ENCODE measurements at places on chromosomes 1 and 21.

- no peak for DNase-seq
Observed at GRCh38 chr1:166590161-166590560, 249.1 kb upstream of the POGK start.

GRCh38 chr1:115850937-115851336 is 10.0 kb upstream of the NHLH2 start:
- no peak for DNase-seq

DNA sequence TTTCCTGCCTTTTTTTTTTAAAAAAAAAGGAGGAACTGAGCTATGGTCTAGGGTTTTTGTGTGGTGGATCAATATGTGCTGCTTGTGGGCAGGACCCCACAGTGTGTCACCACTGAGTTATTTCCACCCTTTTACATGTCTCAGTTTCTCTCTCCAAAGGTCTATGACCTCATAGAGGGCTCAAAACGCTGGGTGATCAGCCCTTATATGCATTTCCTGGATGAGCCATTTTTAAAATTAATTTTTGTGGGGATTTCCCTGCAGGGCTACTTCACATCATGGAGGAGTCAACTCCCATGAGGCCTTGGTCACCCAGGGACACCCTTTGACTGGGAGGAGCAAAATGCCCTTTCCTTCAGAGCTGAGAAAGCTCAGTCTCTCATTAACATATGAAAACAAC is 20.7 kb upstream of the HAO2 start:
- DNase-seq, result no peak

GRCh38 chr1:61116421-61116820 is 34.1 kb downstream of the NFIA start:
- DNase-seq, result no peak

GRCh38 chr1:25046194-25046532 is 116.1 kb upstream of the RUNX3 start:
- DNase-seq, result no peak

GRCh38 chr1:168687816-168688215 is 41.2 kb downstream of the DPT start:
- DNase-seq, result no peak

GRCh38 chr1:157135646-157136045 is 2.5 kb downstream of the ETV3 start:
- no peak for DNase-seq

DNA sequence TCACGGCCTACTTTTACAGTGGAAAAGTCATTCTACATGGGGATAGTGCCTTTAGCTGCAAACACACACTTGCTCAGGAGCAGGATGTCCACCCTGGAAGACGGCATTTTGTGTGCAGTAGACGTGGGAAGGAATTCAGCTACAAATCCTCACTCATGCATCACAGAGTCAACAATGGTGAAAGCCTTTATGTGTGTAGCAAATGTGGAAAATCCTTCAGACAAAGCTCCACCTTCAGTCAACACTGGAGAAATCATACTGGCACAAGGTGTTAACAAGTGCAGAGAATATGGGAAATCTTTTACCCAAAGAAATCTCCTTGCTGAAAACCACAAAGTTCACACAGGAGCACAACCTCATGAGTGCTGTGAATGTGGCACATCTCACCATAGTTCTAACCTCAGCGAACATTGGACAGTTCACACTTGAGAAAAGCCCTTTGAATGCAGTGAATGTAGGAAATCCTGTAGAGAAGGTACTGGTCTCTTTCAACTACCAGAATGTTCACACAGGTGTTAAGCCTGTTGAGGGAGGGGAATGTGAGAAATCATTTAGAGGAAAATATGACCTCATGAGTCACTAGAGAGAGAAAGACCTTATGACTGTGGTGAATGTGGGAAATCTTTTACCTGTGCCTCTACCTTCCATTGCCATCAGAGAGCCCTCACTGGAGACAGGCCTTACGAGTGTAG is 101.8 kb downstream of the PTGS2 start:
- no peak for DNase-seq

DNA sequence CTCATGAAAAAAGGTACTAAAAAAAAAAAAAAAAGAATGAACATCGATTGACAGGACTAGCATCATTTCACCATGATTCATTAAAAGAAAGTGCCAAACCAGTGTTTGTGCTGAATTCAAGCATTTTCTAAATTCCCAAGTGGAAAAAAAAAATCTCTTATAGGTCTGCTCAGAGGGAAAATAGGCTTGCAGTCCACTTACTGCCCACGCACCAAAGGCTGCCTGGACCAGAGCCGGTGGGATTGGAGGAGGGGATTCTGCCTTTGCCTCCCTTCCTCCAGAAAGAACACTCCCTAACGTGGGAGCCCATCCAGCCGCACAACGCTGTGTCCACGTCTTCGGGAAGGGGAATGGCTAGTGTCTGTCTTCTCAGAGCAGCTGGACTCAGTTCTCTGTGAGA is 5.5 kb upstream of the TRAPPC10 start:
- no peak for DNase-seq

- DNase-seq, result no peak
Observed at GRCh38 chr21:16532840-16533239, 803.1 kb downstream of the USP25 start.

GRCh38 chr1:200912737-200913407 is 18.2 kb downstream of the INAVA start:
- DNase-seq, result no peak

- no peak for DNase-seq
Observed at GRCh38 chr1:184465489-184466146, 78.8 kb downstream of the C1orf21 start.

- DNase-seq, result no peak
Observed at GRCh38 chr1:59698386-59698785, 116.4 kb upstream of the HOOK1 start.

DNA sequence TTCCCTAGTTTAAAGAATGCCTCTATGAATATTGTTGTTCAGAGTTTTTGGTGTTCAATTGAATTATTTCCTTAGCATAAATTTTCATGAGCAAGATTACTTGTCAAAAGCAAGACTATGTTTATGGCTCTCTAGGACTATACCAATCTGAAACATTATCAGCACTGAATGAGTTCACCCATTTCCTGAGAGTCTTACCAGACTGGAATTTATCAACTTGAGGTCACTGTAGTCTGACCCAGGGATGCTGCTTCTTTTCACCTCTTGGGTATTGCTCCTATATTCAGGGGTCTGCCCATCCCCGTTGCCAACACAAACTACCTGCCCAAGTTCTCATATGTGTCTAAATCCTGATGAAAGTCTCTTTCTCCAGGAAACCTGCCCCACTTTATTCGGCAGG is 42.6 kb downstream of the OPTC start:
- no peak for DNase-seq

DNA sequence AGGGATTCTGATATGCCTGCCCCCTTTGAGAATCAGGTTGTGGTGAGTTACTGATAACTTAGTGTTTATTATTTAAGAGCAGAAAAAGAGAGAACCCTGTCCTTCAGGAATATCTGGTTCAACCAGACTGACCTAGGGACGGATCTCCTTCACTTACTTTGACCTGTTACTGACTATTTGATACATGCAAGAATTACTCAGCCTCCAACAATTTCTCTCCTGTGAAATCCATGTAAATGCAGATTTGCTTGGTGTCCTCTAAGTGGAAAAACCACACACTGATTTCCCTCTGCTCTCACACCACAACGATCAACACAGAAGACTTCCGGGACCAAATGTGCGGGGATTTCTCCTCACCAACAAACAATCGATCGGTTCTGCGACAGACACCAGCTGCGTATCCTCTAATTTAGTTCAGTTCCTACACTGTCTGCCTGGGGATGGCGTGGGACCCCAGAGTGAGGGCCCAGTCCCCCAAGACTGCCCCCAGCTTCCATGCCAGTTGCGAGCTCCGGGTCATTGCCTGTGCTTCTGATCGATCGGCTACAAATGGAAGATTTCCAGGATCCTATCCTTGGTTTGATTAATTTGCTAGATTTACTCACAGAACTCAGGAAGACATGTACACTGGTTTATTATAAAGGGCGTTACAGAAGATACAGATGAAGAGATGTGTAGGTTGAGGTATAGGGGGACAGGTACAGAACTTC is 51.7 kb downstream of the BACE2 start:
- no peak for DNase-seq
